Mesothelial cell of epicardium (in vitro differentiated cells): ENCODE measurements at places on chromosomes 4 and X.

DNA sequence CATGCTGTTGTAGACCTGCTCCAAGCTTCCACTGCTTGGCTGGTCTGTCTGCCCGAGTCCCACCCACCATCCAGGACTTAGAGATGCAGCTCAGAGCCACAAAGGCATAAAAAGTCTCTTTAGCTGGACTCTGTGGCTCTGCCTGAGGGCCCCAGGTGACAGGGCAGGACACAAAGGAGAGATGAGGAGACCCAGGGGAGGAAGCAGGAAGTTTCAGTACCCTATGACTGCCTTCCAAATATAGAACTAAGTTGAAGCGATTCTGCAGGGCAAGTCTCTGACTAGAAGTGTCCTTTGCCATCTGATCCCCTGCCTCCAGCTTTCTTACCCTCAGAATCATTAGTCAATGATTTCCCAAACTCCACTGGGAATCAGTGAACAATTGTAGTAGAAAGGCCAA is 11.2 kb upstream of the CXCR3 start:
- no peak for DNase-seq

DNA sequence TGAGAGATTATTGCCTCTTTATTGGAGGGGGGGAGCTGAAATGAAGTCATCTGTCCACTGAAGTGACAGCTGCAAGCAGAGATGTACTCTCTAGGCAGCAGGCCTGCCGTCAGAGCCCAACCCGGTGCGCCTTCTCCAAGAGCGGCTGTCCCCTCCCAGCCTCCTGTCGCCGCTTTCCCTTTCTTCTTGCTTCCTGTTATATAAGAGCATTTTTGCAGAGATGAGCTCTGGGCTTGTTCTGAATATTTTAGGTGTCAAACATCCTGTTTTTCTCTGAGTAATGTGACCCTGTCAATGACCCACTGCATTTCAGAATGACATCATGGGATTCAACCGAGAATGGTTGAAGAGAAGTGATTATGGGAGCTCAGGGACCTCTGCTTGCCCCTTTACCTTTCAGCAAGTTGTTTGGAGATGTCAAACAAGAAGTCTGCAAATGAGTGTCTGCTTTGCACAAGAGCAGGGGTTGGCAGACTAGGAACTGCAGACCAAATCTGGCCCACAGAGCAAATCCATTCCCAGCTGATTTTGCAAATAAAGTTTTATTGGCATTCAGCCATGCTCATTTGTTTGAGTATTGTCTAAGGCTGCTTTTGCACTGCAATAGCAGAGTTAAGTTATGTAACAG is 79.9 kb downstream of the SLC9A6 start:
- DNase-seq, result no peak

DNA sequence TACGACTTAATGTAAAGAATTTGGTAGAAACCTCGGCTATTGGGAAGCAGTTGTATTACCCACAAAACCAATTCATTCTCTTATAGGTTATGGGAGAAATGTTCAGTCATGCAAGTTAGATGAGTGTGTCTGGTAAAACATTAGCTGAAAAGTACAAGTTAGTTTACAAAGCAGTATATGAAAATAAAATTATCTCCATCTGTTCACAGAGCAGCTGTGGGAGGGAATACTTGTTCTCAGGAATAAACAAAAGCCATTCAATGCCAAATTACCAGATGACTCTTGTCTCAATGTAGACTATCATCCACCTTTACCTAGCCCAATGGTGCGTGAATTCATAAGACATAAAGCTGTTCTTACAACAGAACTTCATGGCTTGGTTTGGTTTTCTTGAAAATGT is 28.6 kb downstream of the STAP1 start:
- DNase-seq, result no peak

DNA sequence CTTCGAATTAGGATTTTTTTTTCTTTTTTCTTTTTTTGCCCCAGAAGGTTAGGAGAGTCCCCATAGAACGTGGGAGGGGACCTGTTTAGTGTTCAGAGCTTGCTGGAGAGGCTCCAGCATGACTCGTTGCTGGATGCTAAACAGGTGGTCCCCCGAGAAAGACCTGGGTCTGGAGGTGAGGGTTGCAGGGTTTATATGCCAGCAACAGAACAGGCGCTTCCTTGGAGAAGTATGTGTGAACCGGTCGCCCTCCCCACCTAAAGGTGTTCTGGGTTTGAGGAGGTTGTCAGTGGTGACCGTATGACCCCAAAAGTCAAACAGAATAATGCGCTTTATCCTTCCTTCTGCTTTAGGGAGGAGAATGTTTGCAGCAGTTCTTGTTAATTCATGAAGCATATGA is 52.1 kb upstream of the SHOX start:
- no peak for DNase-seq

DNA sequence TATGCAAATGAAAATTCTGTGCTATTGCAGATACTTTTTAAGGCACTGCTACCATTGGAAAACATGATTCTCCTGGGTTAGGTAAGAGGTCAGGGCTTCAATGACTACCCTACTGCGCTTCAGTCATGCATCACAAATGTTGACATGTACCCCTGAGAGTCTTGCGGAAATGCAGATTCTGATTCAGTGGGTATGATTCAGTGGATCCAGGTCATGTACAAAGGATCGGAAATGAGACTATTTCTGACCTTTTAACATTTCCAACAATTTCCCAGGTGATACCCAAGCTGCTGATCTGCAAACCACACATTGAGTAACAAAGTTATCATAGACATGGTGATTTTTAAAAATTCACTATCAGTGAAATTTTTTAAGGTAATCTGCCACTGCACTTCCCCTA is 62.6 kb downstream of the DDX53 start:
- no peak for DNase-seq
